ENCODE measurements at places on chromosomes 2 and 18. TPM values are rescaled to one million over a fixed set of nuclear protein-coding genes. Genes with fewer than 3 reads are reported as not detected.

DNA sequence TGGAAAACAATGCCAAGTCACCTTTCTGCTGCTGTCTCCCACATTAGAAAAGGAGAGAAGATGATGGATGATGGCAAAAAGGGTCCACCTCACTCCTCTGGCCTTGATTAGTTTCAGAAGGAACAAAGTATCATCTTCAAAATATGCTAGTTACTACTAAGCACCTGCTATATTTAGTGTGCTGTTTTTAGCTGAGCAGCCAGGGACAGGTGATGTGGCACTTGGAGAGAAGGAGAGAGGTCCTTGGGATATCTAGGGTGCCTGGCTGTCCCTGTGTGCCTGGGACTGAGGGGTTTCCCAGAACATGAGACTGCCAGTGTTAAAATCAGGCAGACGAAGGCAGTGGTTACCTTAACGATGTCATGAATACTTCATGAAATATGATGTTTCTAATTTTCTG is 235.5 kb upstream of the NT5C1B start:
- no peak for DNase-seq

DNA sequence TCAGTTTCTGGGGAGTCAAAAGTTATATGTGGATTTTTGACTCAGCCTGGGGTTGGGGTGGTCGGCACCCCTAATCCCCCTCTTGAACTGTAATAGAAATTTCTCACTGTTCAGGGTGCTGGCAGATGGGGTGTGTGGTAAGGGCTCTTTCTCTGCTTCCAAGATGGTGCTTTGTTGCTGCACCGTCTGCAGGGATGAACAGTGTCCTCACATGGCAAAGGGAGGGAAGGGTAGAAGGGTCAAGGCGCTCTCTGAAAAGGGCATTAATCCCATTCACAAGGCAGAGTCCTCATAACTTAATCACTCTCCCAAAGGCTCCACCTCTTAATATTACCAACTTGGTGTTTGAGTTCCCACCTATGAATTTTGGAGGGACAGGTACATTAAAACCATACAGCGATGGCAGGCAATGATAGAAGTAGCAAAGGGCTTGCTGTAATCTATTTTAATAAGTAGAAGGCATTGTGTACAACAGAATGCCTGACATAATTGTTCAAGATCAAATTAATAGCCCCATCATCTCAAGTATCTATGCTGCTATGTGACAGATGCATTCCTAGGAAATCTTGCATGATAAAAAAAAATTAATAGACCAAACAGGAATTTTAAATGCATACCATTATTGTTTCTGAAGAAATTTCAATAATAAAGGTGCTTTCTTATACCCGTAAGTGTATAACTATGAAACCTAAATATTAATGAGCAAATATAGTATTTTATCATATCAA is 28.1 kb downstream of the MMADHC start:
- peak; percentile 2 for DNase-seq

DNA sequence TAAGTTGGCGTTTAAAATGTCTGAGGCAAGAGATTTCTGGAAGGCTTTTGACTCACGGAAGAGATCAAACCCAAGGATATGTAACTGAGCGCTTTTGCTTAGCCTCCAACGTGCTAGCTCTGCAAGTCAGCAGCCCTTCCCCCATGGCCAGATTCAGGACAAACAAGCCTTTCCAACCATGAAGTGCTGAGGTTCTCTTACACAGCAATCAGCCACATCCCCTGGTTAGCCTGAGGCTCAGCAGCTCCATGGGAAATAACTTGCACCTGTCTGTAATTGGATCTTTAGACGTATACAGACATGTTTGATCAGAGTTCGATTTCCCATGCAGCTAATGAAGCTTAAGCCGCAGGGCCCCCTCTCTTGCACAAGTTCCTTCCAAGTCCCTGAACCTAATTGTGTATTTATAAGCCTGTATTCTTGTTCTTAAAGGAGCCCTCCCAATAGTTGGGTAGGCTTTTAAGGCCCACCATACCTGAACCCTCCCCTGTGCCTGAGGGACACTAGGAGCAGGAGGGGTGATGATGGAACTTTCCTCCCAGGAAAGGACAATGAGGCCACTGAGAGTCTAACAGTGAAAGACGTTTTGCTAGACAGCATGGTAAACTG is 2.1 kb upstream of the TMEM131 start:
- no peak for DNase-seq

- no peak for DNase-seq
Observed at GRCh38 chr18:48594471-48595094, 55.8 kb downstream of the CTIF start.

Gene SPEG
- not detected for total RNA-seq

Gene RSAD2
- total RNA-seq, result 12.4 TPM

Gene HOXD3
- total RNA-seq, result not detected

All from Karpas-422 (cell line).